ENCODE measurements at places on chromosomes 13 and 19. TPM values are rescaled to one million over a fixed set of nuclear protein-coding genes. Genes with fewer than 3 reads are reported as not detected.

TMEM150B gene
- total RNA-seq: 0.74 TPM

ZNF227 gene
- total RNA-seq: 16.8 TPM

DNA sequence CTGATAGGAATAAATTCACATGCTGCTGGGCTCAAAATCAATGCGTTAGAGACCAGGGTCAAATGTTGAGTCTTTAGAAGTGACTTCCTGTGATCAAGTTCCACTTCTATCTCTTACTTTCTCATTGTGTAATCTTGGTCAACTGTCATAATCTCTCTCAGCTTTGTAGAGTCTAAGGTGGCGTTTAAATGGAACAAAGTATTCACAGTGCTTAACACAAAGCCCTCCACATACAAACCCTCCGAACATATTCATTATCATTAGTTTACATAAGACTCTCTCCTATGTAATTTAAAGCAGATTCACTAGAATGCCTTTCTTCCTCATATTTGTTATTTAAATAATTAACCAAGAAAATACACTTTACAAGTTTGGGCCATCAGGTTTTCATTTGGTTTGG is 1044.1 kb downstream of the EFNB2 start:
- DNase-seq: no peak

LIM2 gene
- total RNA-seq: not detected

- DNase-seq: no peak
These were observed 4.9 kb upstream of the DMKN start for GRCh38 chr19:35518313-35518712.

- DNase-seq: no peak
These were observed 39.3 kb upstream of the GAS6 start for GRCh38 chr13:113902986-113903775.

FGF22 gene
- total RNA-seq: not detected

All from HepG2 (cell line).